ENCODE measurements at places on chromosomes 2 and 18. TPM values are rescaled to one million over a fixed set of nuclear protein-coding genes. Genes with fewer than 3 reads are reported as not detected.

GRCh38 chr2:15665067-15665942 is 73.6 kb downstream of the DDX1 start:
- H3K4me1 ChIP-seq, result no peaks in the 10 kb centered on the region
- no peak overlapping the region for H3K4me3 ChIP-seq
- no peaks in the 10 kb centered on the region for H3K27me3 ChIP-seq
- H3K36me3 ChIP-seq, result no peaks in the 10 kb centered on the region

- no peak overlapping the region for H3K4me3 ChIP-seq
- DNase-seq, result no peak
- H3K36me3 ChIP-seq, result no peaks in the 10 kb centered on the region
Observed at GRCh38 chr18:71011389-71011788, 722.5 kb downstream of the SOCS6 start.

GRCh38 chr2:2657121-2657962 is 326.3 kb upstream of the MYT1L start:
- H3K36me3 ChIP-seq, result no peaks in the 10 kb centered on the region
- no peaks in the 10 kb centered on the region for H3K4me1 ChIP-seq
- no peaks in the 10 kb centered on the region for H3K27me3 ChIP-seq
- H3K4me3 ChIP-seq, result no peak overlapping the region
- no peak for DNase-seq
- H3K27ac ChIP-seq, result no peak overlapping the region

DNA sequence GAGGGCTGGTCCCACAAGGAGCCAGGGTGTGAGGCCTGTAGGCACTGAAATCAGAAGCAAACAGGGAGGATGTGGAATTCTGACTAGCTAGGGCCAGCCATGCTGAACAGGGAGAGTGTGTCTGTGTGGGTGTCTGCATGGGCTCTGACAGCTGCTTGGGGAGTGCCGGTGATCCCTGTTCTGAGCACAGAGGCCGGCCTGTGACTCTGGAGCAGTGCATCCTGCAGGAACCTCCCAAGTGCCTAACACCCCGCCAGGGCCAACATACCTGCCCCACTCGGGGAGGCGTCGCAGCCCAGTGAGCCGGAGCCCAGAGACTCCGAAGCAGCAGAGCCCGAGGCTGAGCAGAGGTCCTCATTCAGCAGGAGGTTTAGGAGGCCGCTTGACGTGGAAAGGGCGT is 11.5 kb upstream of the HES6 start:
- H3K27me3 ChIP-seq, result no peaks in the 10 kb centered on the region
- no peak for DNase-seq
- H3K4me3 ChIP-seq, result no peak overlapping the region

DNA sequence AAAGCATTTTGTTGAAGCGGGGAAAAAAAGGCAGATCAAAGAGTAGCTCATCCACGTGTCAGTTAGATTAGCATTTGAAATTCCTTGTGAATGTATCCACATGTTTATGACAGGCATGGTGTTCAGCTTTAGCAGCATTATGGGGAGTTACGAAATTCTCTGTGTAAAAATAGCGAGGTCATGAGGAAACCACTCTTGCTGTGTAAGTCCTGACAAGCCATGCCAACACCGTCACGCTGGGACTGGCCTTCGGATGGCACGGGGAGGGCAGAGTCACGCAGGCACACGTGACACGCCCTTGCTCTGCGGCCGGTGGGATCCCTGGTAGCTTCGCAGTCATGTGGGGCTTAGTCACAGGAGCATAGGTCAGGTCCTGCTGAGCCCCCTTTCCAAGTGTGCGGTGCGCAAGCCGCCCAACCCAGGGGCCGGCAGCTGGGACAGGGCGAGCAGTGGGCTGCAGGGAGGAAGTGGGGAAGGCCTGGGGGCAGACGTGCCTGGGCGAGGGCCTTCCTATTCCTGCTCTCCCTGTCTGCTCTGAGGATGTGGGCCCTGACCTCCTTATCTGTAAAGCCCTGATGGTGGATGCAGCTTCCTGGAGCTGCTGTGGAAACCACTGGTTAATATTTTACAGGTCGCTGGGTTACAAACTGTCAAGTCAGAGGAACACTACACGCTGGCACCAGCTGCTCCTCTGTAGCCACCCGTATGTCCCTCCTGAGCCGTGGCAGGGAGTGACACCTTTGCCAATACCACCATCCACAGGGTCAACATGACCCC is 18.0 kb downstream of the MBP start:
- H3K27ac ChIP-seq, result peak overlapping the region; percentile 46
- no peak overlapping the region for H3K4me3 ChIP-seq
- H3K4me1 ChIP-seq, result peaks cover 11% of the 10 kb centered on the region
- peak; percentile 94 for DNase-seq

DNA sequence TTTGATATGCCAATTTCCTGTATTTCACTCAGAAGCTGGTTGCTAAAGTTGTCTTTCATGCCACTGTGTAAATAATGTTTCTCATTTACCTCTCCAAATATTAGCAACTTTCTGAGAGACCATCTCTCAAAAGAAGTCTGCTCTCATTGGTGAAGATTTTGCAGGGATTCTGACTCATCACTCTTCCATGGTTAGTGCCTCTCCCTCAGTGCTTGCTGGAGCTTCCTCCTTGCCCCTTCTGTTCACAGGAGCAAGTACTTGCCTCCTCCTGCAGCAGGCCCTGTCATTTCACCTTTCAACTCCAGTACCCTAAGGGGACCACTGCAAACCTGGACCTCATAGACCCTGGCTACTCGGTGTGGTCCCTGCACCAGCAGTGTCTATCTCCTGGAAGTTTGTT is 168.8 kb downstream of the ZNF385B start:
- no peaks in the 10 kb centered on the region for H3K27me3 ChIP-seq
- H3K27ac ChIP-seq, result no peak overlapping the region
- DNase-seq, result peak; percentile 39
- H3K4me3 ChIP-seq, result no peak overlapping the region
- no peaks in the 10 kb centered on the region for H3K36me3 ChIP-seq

GRCh38 chr2:66390152-66390551 is 44.8 kb upstream of the MEIS1 start:
- H3K36me3 ChIP-seq, result no peaks in the 10 kb centered on the region
- H3K4me1 ChIP-seq, result no peaks in the 10 kb centered on the region
- H3K4me3 ChIP-seq, result no peak overlapping the region
- DNase-seq, result no peak
- no peak overlapping the region for H3K27ac ChIP-seq

DNA sequence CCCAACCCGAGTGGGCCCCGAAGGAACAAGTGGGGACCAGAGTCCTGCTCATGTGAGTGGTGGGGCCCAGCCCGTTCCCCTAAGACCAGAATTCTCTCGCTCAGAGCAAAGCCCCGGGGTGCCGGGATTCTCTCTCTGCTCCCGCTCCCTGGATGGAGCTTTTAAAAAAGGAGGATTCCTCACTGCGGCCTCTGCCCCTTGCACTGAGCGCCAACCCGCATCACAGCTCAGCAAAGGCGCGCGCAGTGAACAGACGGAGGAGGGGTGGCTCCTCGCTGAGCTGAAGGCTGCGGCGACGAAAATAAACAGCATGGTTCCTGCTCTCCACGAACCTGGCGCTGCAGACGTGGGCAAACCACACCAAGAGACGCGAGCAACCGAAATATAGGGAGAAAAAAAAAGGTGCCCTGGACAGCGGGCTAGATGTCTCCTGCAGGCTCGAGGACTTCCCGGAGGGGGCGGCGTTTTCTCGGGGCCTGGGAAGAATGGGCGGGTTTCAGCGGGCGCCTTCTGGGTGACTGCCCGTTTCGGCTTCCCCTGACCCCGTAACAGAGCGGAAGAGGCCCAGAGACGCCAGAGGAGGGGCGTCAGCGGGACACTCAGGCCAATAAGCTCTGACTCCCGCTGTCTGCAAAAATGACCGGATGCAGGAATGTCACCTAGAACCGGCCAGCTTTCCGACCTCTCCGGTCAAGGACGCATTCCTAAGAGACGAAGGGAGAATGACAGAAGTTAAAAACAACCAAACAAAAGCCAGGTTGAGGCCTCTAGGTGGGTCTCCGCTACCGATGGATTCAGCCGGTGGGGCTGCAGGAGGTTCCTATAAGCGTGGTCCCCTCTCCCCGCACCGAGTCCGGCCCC is 819 bp upstream of the KLF11 start:
- no peaks in the 10 kb centered on the region for H3K27me3 ChIP-seq
- DNase-seq, result peak; percentile 47
- H3K36me3 ChIP-seq, result peaks cover under 1% of the 10 kb centered on the region
- H3K4me1 ChIP-seq, result peaks cover 2% of the 10 kb centered on the region

DNA sequence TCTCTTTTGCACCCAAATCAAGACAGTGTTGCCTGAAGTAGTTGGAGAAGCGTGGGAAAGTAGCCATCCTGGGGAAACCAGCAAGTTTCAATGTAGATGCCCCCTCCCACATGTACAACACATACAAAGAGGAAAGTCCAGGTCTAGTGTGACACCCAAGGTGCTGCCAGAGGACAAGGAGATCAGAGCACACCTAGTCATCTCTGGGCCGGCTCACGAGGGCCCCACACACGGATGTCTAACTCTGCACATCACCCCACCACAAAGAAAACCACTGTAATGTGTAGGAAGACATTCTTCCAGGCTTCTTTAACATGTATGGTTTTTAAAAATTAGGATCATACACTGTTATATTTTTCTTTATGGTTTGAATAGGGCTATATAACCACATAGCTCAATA is 21.6 kb downstream of the PARD6G start:
- no peak overlapping the region for H3K4me3 ChIP-seq
- H3K4me1 ChIP-seq, result no peaks in the 10 kb centered on the region
- no peaks in the 10 kb centered on the region for H3K27me3 ChIP-seq
- no peak for DNase-seq

- no peak overlapping the region for H3K27ac ChIP-seq
- no peak overlapping the region for H3K4me3 ChIP-seq
- peak; percentile 24 for DNase-seq
- peaks cover 3% of the 10 kb centered on the region for H3K27me3 ChIP-seq
- H3K36me3 ChIP-seq, result no peaks in the 10 kb centered on the region
Observed at GRCh38 chr2:23375448-23375847, 9.5 kb upstream of the KLHL29 start.

GRCh38 chr18:29003194-29003593 is 826.3 kb upstream of the CDH2 start:
- H3K36me3 ChIP-seq, result no peaks in the 10 kb centered on the region
- no peak overlapping the region for H3K27ac ChIP-seq
- DNase-seq, result no peak
- H3K4me1 ChIP-seq, result peaks cover 2% of the 10 kb centered on the region

GRCh38 chr2:48320742-48321141 is 209.2 kb upstream of the STON1 start:
- no peak overlapping the region for H3K27ac ChIP-seq
- peaks cover 2% of the 10 kb centered on the region for H3K4me1 ChIP-seq
- no peak for DNase-seq
- no peaks in the 10 kb centered on the region for H3K27me3 ChIP-seq
- H3K36me3 ChIP-seq, result no peaks in the 10 kb centered on the region

GRCh38 chr2:204416236-204416635 is 129.0 kb upstream of the PARD3B start:
- no peaks in the 10 kb centered on the region for H3K36me3 ChIP-seq
- H3K4me1 ChIP-seq, result no peaks in the 10 kb centered on the region
- H3K27ac ChIP-seq, result no peak overlapping the region
- H3K4me3 ChIP-seq, result no peak overlapping the region

- H3K27ac ChIP-seq, result no peak overlapping the region
- peaks cover 2% of the 10 kb centered on the region for H3K4me1 ChIP-seq
- H3K36me3 ChIP-seq, result no peaks in the 10 kb centered on the region
- H3K27me3 ChIP-seq, result 0 out of 2 replicates have a peak, but pooled peaks cover 2% of the 10 kb centered on the region
- peak overlapping the region; percentile 90 for H3K4me3 ChIP-seq
Observed at GRCh38 chr2:158458617-158458920, 1.8 kb downstream of the PKP4 start.

GRCh38 chr2:128505575-128506526 is 187.2 kb upstream of the HS6ST1 start:
- H3K4me3 ChIP-seq, result no peak overlapping the region
- H3K36me3 ChIP-seq, result no peaks in the 10 kb centered on the region
- no peaks in the 10 kb centered on the region for H3K4me1 ChIP-seq
- H3K27ac ChIP-seq, result no peak overlapping the region

- H3K4me3 ChIP-seq, result peak overlapping the region; percentile 100
- peak overlapping the region; percentile 98 for H3K27ac ChIP-seq
- H3K4me1 ChIP-seq, result no peaks in the 10 kb centered on the region
- no peaks in the 10 kb centered on the region for H3K27me3 ChIP-seq
Observed at GRCh38 chr2:207531032-207531952, 1.5 kb downstream of the CREB1 start.

DNA sequence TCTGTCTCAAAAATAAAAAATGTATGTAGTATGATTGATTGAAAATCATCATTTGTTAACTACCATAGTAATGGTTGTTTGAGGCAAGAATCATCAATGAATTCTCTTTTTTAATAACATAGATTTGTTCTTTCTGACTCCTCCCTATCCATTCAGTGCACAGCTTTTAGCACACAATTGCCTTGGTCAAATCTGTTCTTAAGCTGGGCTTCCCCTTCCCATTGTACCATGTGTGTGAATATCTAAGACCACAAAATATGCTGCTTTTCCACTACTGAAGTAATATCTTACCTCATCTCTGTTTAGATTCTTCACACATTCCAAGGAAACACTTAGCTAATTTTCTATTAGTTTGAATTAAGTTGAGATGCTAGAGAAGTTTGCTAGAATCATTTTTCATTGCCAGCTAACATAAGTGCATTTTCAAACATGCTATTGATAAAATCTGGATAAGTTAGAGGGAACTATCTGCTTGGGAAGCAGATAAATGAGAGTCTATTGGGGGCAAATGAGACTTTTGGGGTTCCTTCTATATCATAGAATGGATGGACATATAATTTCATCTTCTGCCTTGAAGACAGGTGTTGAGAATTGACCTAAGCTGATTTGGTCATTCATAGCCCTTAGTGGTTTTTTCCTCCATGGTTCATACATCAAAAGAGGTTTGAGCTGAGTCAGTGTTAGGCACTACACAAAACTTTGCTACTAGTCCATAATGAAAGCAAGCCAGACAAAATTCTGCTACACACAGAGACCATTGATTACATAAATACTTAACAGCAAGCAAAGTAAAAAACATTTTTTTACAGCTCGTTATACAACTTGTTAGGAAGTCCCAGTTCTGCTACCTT is 231.9 kb downstream of the PLCL1 start:
- DNase-seq, result no peak
- no peak overlapping the region for H3K27ac ChIP-seq
- H3K36me3 ChIP-seq, result no peaks in the 10 kb centered on the region
- H3K4me3 ChIP-seq, result no peak overlapping the region
- no peaks in the 10 kb centered on the region for H3K27me3 ChIP-seq

DNA sequence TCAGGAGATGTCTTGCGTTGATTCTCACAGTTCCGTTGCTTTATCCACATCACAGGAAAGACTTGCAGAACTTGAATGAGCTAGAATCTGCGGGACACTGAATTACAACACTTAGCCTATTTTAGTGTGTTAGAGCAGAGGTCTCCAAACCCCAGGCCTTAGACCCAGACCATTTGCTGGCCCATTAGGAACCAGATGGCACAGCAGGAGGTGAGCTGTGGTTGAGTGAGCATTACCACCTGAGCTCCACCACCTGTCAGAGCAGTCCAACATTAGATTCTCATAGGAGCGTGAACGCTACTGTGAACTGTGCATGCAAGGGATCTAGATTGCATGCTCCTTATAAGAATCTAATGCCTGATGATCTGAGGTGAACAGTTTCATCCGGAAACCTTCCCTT is 3.8 kb downstream of the MRPL30 start:
- H3K4me1 ChIP-seq, result no peaks in the 10 kb centered on the region
- H3K4me3 ChIP-seq, result no peak overlapping the region
- H3K27me3 ChIP-seq, result no peaks in the 10 kb centered on the region
- H3K27ac ChIP-seq, result no peak overlapping the region

The SLC14A1 gene
- 21.7 TPM for total RNA-seq

The CCDC150 gene
- total RNA-seq, result 3.8 TPM

The TRIB2 gene
- 12.7 TPM for total RNA-seq

The TAF4B gene
- 0.83 TPM for total RNA-seq

The EPHA4 gene
- 111 TPM for total RNA-seq

The ANO7 gene
- 0.36 TPM for total RNA-seq

All from IMR-90 (cell line).